ENCODE measurements at places on chromosomes 7 and 10.
A peak's percentile ranks its signal among the peaks of the same experiment; 100 is the strongest.

DNA sequence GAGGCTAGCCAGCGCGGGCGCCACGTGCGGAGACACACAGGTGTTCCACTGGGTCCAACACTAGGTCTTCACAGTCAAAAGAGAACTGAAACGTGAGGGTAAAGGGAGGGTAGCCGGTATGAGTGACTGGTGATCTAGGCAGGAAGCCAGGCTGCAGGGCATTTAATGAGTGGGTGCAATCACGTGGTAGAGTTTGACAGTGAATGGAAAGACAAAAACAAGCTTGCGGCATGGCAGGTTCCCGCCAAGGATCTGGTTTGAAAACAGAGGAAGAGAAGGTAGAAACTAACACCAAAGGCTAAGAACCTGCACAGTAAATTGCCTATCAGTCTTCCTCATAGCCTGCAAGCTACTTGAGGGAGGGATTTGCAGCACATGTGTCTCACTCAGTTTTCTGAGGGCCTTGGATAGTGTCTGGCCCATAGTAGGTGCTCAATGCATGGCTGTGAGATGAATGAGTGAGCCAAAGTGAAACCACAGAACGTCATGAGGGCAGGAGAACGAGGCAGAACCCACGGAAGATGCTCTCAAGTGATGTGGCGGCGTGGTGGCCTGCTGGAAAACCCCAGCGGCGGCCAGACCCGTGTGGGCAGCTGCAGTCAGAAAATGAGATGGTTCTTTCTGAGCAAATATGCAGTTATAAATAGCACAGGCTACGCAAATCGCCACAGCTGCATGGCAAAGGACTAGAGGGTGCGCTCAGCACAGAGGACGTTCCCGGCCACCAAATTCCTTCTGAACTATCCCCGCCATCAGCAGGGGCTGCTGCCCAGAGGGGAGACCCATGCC, 183.6 kb upstream of the NFE2L3 start:
- peak; percentile 85 for DNase-seq

DNA sequence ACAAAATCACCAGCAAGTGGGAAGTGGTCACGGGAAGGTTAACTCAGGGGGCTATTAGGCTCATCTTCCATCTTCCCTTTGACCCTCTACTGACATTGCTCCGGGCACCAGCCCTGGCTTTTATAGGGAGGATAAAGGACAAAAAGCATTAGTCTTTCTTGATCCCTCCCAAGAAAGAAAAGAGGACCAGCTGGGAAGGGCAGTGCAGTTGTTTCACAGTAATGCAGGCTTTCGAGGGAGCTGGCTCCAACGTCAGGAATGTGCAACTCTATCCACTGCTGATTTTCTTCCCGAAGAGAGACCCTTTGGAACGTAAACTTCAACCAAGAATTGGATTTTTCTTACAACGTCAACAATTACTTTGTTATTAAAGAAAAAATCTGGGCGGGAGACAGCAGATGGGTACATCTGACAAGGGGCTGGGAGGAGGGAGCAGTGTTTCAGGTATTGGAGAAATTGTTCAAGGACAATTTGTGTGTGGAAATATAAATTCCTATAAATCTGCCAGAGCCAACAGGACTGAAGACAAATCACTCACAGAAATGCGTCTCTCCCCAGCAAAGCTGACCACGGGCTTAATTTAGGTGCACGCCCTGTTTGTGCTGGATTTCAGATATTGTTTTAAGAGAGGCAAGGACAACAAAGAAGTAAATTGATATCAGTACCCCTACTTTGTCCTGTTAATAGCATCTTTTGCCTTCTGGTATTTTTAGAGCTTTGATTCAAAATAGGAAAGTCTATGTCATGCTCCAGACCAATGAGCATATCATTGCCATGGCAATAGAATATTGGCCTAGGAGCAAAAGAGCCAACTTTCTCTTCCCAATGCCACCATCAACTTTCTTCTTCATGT, 23.4 kb upstream of the ARID5B start:
- DNase-seq, result no peak

GRCh38 chr10:12795315-12796110, 206.0 kb downstream of the CCDC3 start:
- no peak for DNase-seq

DNA sequence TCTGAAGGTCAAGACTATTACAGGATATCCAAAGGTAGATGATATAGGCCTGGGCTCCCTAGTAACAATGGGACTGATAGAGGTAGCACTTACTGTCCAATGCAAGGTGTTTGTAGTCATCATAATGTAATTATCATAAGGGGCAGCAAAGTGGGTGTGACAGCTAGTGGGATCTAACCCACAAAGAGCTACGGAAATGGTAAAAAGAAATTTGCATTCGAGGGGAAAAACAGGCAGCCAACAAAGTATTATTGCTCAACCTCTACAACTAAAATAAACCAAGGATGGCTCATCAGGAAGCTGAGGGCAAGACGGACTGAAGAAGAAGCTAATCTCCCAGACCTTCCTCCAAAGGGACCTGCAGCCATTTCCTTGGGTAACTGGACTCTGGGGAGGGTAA, 211.0 kb downstream of the WDR11 start:
- DNase-seq, result no peak

DNA sequence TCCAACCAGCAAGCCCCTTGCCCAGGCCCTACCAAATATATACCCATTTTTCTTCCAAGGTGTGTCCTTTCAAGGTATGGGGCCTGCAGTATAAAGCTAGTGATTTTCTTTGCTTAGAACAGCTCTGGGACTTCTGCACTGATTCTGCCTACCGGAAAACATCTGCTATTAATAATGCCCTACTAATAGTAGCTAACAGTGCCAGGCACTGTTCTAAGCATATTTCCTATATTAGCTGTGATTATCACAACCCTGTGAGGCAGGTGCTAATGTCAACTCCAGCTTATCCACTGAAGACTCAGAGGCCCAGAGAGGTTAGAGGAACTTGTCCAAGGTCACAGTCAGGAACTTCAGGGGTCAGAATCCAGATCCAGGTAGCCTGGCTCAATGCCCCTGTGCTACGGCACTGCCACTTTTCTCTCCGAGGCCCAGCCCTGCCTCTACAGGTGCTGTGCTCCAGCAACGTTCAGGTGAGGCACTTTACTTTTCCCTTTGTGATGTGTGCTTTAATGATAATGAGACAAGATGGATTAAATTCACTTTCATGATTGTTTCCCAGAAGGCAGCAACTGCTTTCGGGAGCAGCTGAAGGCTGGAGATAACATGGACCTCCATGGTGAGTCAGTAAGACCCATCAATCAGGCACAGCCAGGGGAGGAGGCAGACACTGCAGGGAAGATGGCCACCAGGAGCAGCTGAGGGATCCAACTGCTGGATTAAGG, 26.7 kb downstream of the TAS2R41 start:
- no peak for DNase-seq

DNA sequence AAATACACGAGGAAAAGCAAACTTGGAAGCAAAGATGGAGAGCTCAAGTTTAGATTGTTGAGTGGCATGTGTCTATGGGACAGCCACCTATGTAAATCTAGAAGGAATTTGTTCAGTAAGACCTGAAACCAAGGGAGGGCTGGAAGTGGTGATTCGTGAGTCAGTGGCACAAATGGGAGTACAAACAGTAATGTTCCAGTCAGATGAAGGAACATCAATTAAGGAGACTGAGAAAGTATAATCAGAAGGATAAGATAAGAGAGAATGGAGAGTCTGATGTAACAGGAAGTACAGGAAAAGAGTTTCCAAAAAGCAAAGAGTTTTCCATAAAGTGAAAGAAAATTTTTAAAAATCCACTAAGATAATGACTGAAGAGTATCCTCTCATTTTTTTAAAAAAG, 544.2 kb downstream of the KIF20B start:
- DNase-seq, result no peak

All from SHP77 treated with DMSO at 0.1 percent for 48 hours (cell line).